ENCODE measurements at places on chromosomes 2 and 18. TPM values are rescaled to one million over a fixed set of nuclear protein-coding genes. Genes with fewer than 3 reads are reported as not detected.

The LHCGR gene
- polyA plus RNA-seq, result not detected

The SERPINB3 gene
- polyA plus RNA-seq, result not detected

The EGR4 gene
- 0.02 TPM for polyA plus RNA-seq

The ERMN gene
- not detected for polyA plus RNA-seq

The ZNF513 gene
- polyA plus RNA-seq, result 63.7 TPM

The SPEG gene
- 98.3 TPM for polyA plus RNA-seq

The LRRC30 gene
- not detected for polyA plus RNA-seq

The RGPD5 gene
- 9.4 TPM for polyA plus RNA-seq

The GKN2 gene
- not detected for polyA plus RNA-seq

The ZBTB7C gene
- 0.15 TPM for polyA plus RNA-seq

The CRYGD gene
- not detected for polyA plus RNA-seq

The DSG2 gene
- not detected for polyA plus RNA-seq

The STAT4 gene
- 0.12 TPM for polyA plus RNA-seq

The NT5C1B gene
- polyA plus RNA-seq, result not detected

The ABCG5 gene
- polyA plus RNA-seq, result not detected

The DES gene
- 0.21 TPM for polyA plus RNA-seq

The EPG5 gene
- 13.6 TPM for polyA plus RNA-seq

The GRB14 gene
- 6.4 TPM for polyA plus RNA-seq

The SFTPB gene
- not detected for polyA plus RNA-seq

The IGFBP2 gene
- 695 TPM for polyA plus RNA-seq

The DOCK10 gene
- 20.6 TPM for polyA plus RNA-seq

The DPYSL5 gene
- polyA plus RNA-seq, result 1.8 TPM

The NEMP2 gene
- 1.8 TPM for polyA plus RNA-seq

The KCNS3 gene
- 0.05 TPM for polyA plus RNA-seq

The ASB18 gene
- polyA plus RNA-seq, result not detected

The EFHD1 gene
- polyA plus RNA-seq, result 0.05 TPM

The TRIM43 gene
- polyA plus RNA-seq, result 0.23 TPM

Measured in SK-N-SH (cell line).